Forelimb muscle (tissue), 1 donor: ENCODE measurements at places on chromosomes 13 and 19.

- no peak for DNase-seq
Measured at GRCh38 chr19:35272954-35273649, 4.3 kb downstream of the USF2 start.

- no peak for DNase-seq
Measured at GRCh38 chr13:97695684-97696083, 257.8 kb upstream of the IPO5 start.

GRCh38 chr19:1777149-1777548, 23.8 kb downstream of the ONECUT3 start:
- no peak for DNase-seq

DNA sequence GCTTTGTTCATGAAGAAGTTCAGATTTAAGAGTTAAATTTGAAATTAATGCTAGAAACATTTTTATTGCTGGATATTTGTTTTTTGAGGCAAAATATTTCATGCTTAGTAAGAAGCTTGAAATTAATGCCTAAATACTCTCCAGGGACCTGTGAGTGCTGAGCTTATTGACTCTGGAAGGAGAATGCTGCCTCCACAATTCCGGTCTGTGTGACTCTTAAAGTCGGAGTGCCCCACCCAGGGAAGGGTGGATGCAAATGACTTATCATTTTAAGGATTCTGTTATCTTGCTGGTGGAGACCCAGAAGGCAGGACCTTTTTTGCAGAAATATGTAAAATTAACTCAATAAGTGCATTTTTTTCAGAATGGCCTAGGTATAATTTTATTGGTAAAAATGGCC, 143.8 kb upstream of the RXFP2 start:
- no peak for DNase-seq

GRCh38 chr13:27607125-27607524, 13.2 kb downstream of the LNX2 start:
- DNase-seq = no peak

- DNase-seq = no peak
Measured at GRCh38 chr19:38213911-38214625, 10.0 kb downstream of the DPF1 start.

- no peak for DNase-seq
Measured at GRCh38 chr13:112781287-112781686, 91.4 kb downstream of the ATP11A start.

- DNase-seq = no peak
Measured at GRCh38 chr19:3603121-3603811, 3.4 kb downstream of the TBXA2R start.
